H7 (cell line): ENCODE measurements at places on chromosomes 4 and X.

DNA sequence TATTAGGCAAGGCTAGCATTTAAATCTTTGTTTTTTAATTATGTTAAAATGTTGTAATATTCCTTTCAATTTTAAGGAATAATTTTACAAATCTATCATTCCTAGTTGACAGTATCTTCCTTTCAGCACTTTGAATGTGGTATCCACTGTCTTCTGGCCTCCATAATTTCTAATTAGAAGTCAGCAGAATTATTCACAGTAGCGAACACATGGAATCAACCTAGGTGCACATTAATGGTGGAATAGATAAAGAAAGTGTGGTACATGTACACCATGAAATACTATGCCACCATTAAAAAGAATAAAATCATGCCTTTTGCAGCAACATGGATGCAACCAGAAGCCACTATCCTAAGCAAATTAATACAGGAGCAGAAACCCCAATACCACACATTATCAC lies 1887.8 kb downstream of the PCDH7 start:
- DNase-seq, result no peak

- DNase-seq, result no peak
These were observed 6.8 kb downstream of the SEPTIN6 start for GRCh38 chrX:119686087-119686691.

- DNase-seq, result no peak
These were observed 100.0 kb downstream of the PSAPL1 start for GRCh38 chr4:7334521-7335275.

DNA sequence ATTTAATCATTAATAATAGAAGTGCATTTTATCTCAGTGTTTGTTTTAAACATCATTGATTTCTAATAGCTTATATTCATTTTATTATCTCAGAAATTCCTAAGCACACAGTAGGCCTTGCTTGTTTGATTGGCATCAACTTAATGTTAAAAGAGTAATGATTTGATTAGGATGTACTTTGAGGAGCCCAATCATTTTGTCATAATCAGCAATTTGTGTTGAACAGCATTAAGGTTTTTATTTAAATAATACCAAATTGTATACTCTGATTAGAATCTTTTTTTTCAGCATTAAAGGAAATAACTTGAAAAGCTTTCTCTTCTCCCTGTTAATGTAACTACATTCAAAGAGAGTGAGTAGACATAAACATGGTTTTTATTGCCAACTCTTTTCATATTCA lies 2262.0 kb upstream of the TENM3 start:
- DNase-seq, result no peak

DNA sequence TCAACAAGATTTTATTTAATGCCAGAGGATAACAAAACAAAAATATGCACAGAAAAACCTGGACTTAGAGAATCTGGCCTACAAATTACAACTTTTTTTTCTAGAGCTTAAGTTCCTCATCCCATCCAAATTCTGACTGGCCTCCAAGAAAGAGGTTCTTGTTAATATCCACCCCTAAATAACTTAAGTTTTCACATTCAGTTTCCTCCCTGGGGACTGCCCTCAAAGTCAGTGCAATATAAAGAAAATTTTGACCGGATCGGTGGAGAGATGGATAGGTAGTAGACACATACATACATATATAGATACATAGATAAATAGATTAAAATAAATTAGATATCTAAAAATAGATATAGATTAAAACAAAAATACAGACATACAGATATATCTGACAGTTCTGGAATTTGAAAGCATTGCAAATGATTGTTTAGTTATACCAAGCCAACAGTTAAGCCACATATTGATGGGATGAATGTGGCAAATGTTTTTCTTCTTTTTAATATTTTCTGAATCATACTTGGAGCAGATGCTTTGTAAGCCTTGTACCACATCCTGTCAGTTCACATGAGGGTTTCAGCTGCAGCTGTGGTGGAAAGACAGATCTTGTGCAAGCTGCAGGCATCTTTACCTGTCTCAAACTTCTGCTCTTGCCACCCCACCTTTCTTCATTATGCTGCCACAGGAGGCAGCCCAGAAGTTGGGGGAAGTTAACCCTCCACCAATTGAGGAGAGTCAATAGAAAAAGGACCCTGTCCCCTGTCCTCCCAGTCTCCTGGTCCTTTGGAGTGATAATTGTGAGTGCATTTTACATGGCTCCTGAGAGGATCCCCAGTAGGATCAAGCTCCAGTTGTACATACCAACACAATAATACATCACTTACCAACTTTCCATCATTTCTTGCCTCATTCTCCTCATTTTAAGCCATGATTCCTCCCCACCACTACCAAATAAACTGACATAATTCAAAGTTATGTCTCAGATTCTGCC lies 58.5 kb upstream of the PRDM8 start:
- DNase-seq, result no peak

DNA sequence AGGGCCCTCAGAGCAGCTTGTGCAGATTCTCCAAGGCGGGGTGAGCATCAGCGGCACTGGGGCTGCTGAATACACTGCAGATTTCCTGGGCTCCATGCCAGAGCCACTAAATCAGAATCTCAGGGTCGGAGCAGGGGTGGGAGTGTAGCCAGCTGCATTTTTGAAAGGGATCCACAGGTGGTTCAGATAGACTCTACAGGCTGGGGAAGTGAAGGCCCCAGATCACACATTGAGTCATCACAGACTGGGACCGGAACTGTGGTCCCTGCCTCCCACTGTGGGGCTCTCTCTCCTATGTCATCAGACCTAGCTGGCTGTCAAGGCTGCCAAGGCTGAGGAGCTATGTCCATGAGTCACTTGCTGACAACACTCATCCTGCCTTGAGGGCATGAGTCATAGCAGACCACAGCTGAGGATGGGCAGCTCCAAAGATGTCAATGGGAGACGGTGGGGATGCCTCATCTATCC lies 162.3 kb upstream of the MAMLD1 start:
- no peak for DNase-seq

DNA sequence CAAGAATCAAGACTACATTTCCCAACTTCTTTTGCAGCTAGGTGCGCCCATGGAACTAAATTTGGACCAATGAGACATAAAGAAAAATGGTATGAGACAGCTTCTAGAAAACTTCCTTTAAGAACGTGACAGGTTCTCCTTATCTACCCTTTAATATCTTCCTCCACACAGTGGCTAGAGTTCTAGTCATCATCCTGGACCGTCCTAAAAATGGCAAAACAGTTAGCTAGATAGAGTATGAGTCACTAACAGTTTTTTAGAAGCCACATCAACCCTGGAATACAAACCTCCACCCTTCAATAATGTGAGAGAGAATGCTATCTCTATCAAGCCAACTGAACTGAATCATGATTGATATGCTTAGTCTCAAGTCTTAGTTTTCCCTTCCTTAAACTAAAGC lies 267.9 kb upstream of the SLC7A11 start:
- no peak for DNase-seq

DNA sequence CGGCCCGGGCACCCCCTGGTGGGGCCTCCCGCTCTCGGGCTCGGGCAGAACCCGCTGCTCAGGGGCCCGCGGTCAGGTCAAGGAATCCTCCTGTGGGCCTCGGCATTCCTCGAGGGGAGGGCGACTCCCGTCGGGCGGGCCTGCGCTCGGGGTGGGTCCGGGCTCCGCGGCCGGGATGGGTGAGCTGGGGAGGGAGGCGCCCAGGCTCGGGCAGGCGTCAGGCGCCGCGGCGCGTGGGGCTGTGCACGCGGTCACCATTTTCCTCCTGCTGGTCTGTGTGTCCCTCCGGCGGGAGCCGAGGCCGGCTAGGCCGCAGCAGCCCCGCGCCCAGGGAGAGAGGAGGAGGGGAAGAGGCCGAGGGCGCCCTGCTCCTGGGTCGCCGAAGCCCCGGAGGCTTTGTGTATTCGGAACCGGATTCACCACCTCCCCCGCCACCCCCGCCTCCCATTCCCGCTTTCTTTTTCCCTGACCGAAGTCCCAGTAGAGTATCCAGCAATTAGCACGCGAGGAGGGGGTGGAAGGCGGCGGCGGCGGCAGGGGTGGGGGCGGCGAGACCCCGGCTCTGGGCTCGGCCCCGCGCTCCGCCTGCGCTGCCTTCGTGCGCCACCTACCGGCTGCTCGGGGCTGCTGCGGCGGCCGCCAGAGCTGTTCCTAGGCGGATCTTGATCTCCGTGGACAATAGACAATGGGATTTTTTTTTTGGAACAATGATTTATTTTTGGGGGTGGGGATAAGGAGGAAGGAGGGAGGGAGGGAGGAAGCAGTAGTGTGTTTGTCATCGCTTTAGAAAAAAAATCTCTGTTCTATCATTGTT lies 99.0 kb upstream of the MAML3 start:
- DNase-seq, result peak; percentile 93

DNA sequence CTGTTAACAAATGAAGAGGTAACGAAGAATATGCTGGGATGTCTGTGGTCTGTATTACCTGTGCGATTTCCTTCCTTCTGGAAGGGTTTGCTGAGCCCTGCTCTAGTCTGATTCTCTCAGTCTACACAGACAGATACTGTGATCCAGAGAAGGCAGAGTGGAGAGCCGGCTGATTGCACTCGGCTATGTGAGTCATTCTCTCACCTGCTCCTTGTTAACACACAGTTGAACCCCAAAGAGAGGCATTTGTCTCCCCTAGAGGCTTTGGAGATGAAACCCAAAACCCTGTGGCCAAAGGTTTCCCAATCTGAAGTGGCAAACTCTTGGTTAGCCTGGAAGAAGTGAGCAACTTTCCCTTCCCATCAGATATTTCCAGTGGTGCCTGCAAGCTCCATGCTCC lies 78.1 kb upstream of the GPC4 start:
- DNase-seq, result no peak

- peak; percentile 93 for DNase-seq
These were observed 722 bp downstream of the NAAA start for GRCh38 chr4:75939890-75940691.

GRCh38 chr4:149531861-149532260 lies 283.8 kb downstream of the IQCM start:
- no peak for DNase-seq

GRCh38 chr4:45569619-45570018 lies 554.2 kb downstream of the GABRG1 start:
- no peak for DNase-seq

- no peak for DNase-seq
These were observed 33.5 kb downstream of the NSG1 start for GRCh38 chr4:4420421-4420820.

- DNase-seq, result no peak
These were observed 92.8 kb upstream of the UCP1 start for GRCh38 chr4:140661550-140661949.

GRCh38 chrX:100447655-100448397 lies 37.8 kb upstream of the PCDH19 start:
- peak; percentile 78 for DNase-seq

DNA sequence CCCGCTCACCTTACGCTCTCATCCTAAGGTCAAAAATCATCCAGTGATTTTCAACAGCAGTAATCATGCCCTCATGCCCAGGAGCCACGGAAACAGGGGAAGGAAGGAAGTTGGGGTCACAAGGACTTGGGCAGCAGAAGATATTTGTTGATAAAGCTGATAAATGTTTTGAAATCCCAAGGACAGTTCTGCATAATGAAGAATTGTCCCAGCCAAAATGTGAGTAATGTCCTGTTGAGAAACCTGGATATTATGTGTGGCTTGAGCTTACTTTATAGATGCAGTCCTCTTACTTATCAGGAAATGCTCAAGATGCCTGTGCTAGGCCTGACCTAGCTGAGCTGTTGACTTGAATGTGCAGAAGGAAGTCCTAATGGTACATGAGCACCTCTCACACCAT lies 263.0 kb upstream of the ZFP42 start:
- DNase-seq, result no peak

GRCh38 chrX:150352581-150352980 lies 10.5 kb upstream of the MAMLD1 start:
- no peak for DNase-seq

DNA sequence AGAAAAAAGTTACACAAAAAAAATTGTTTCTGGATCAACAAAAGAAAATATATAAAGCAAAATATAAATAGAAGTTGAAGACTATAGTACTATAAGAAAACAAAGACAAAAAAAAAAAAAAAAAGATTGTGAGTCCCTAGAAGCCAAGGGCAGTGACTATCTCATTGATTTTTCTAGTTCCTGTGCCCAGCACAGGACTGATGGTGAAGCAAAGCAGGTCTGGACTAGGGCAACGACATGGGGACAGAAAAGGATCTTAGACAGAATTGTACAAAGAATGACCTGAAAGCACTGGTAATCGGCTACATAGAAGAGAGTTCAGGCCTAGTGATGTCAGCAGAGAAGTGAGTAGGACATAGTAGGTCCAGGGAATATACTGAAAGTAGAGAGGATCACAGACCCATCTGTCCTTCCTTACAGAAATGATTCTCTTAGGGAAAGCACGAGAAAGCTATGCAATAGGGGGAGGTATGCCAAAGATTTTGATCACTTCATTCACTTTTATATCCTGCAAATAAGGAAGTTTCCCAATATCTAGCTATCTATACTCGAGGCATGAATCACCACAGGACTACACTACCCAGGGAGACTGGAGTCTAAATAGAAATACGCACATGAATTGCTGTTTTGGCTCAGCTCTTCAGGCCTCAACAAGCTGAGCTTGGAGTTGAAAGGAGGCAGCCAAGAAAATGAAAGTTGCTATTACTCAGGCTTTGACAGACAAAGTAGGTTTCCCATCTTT lies 230.9 kb upstream of the GPC4 start:
- no peak for DNase-seq

GRCh38 chrX:118156254-118156952 lies 39.8 kb upstream of the KLHL13 start:
- no peak for DNase-seq

DNA sequence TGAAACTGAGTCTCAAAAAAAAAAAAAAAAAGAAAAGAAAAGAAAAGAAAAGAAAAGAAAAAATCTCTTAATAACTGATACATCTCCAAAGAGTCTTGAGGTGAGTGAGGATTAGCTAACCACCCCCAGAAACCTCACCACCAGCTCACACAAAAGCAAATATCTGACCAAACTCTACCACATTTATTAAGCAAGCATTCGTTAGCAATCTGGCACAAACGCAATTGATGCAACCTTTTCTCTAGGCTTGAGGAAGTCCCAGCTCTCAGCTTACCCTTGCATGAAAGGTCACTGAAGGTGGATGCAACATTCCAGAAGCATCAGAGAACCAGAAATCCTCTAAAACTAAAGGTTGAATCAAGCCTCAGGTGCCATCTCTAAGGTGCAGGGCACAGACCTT lies 231.9 kb upstream of the BCOR start:
- no peak for DNase-seq

GRCh38 chrX:108018656-108019381 lies 26.0 kb upstream of the VSIG1 start:
- no peak for DNase-seq

- no peak for DNase-seq
These were observed 8.4 kb upstream of the VSIG1 start for GRCh38 chrX:108036298-108036973.

DNA sequence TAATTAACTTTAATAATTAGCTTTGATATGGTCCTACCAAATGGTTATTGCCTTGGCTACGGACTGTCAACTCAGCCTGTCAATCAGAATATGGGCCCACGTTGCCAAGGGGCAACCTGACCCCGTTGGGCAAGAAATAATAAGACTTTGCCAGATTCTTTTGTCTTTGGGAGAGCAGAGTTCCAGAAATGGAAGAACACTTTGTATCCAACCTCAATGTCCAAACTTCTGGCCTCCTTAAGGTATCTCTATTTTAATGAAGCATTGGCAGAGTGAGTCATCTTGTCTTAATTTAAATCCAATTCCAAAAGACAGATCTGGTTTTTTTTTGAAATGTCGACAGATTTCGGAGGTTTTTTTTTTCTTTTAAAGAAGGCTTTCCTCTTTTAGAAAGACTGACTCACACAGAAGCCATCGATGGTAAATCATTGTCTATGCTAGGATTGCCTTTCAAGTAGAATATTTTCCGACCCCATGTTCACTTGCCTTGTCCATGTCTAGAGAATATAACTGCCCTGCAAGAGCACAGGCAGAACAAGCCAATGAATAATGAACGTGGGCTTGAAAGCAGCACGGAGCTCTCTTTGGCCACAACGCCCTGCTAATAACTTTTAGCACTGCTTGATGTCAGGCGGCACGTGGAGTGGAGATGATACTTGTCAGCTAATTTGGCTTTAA lies 190.3 kb upstream of the GATB start:
- no peak for DNase-seq
